GOT3 (cell line): ENCODE measurements at places on chromosomes 3 and 15.

DNA sequence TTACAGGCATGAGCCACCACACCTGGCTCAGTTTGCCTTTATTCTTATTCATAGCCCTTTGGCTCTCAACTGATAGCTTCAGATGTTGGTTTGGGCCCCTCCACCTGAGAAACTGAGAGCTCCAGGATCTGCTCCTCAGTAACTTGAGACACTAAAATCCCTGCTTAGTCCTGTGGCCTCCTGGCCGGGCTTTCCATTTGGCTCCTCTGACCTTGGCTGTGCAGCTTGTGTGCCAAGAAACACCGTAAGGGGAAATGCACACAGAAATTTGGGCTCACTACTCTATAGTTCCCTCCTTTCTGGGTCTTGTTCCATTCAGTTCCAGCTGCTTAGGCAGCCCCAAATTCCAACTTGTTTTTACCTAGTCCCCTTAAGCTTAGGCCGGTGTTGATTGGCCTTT is 24.9 kb downstream of the NIPA2 start:
- no peak for DNase-seq

DNA sequence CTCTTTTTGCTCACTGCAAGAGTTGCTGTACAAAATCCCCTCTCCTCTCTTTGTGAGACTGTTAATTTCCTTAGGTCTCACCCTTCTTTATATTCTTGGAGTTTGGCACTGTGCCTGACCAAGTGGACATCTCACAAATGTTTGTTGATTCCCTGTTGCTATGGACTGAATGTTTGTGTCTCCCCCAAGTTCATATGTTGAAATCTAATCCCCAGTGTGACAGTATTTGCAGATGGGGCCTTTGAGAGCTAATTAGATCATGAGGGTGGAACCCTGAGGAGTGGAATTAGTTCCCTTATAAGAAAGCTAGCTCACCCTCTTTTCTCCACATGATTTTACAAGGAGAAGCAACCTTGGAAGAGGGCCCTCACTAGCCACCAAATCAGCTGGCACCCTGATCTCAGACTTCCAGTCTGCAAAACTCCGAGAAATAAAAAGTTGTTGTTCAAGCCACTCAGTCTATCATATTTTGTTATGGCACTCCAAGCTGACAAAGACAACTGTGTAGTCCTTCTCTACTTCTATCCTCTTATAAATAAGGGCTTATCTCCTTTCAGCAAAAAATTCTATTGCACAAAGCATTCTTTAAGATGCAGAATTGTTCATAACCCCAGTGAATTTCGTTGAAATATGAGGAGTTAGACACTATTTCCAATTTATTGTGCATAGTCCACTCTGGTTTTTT is 65.5 kb upstream of the NPHP3 start:
- no peak for DNase-seq

GRCh38 chr3:106176734-106177133 is 307.9 kb upstream of the CBLB start:
- DNase-seq = no peak

- DNase-seq = no peak
Observed at GRCh38 chr3:169148448-169149348, 514.8 kb downstream of the MECOM start.

GRCh38 chr15:27336676-27337075 is 365.7 kb downstream of the GABRG3 start:
- DNase-seq = no peak

GRCh38 chr3:117989982-117990381 is 1044.7 kb downstream of the IGSF11 start:
- DNase-seq = no peak

GRCh38 chr3:112769286-112769978 is 77.2 kb downstream of the CD200R1L start:
- no peak for DNase-seq

- no peak for DNase-seq
Observed at GRCh38 chr3:113600418-113601182, 68.2 kb downstream of the SIDT1 start.

- DNase-seq = no peak
Observed at GRCh38 chr15:90209591-90209990, 8.5 kb downstream of the SEMA4B start.

DNA sequence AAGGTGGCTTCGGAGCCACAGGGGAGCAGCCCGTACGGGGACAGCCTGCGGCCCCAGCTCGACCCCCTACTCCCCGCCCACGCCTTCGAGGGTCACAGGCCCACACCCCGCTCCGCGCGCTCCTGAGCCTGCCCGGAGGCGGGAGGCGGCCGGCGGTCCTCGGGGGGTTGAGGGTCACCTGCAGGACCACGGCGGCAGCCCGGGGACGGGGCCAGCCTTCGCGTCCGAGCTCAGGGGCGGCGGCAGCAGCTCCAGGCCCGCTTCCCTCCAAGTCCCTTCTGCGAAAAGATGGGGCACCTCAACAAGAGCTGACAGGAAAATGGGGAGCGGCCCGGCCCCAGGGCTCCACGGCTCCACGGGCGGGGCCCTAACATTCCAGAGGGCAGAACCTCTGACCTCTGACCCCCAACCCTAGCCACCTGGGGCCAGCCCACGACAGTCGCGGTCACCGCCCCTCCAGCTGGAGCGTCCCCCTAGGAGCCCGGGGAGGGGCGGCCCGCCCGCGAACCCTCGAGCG is 428 bp downstream of the LYSMD4 start:
- DNase-seq = no peak

GRCh38 chr3:94146455-94146854 is 83.6 kb downstream of the NSUN3 start:
- DNase-seq = no peak

DNA sequence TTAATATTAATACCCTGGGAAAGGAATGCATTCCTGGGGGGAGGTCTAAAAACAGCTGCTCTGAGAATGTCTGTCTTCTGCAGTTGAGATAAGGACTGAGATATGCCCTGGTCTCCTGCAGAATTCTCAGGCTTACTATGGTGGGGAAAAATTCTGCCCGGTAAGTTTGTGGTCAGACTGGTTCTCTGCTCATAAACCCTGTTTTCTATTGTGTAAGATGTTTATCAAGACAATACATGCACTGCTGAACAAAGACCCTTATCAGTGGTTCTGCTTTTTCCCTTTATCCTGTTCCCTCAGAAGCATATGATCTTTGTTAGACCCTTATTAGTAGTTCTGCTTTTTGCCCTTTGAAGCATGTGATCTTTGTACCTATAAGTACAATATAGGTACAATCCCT is 494.6 kb downstream of the CNTN6 start:
- no peak for DNase-seq

GRCh38 chr15:67127331-67127664 is 61.9 kb downstream of the SMAD3 start:
- DNase-seq = no peak

- DNase-seq = no peak
Observed at GRCh38 chr15:48581219-48581618, 64.3 kb downstream of the FBN1 start.

- DNase-seq = no peak
Observed at GRCh38 chr15:48020166-48020565, 100.6 kb upstream of the SLC24A5 start.

GRCh38 chr3:56994391-56994790 is 66.1 kb upstream of the SPATA12 start:
- DNase-seq = no peak

DNA sequence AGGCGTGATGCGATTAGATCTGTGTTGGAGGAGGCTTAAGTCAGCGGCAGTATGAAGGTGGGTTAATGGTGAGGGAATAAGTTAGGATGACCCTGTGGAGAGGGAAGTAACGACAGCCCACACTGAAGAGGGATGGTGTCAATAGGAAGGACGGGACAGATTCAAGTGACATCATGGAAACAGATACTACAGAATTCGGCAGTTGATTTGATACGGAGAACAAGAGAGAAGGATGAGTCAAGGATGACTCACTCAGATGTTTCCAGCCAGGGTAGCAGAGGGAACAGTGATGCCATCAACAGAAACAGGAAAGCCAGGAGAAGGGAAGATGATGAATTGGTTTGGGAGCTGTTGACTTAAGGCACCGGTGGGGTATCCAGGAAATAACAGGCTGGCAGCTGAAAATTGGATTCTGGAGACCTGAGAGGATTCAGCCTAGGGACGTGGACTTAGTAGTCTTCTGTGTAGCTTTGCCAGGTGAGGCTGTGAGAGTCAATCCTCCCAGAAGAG is 38.0 kb downstream of the SHC4 start:
- DNase-seq = no peak

DNA sequence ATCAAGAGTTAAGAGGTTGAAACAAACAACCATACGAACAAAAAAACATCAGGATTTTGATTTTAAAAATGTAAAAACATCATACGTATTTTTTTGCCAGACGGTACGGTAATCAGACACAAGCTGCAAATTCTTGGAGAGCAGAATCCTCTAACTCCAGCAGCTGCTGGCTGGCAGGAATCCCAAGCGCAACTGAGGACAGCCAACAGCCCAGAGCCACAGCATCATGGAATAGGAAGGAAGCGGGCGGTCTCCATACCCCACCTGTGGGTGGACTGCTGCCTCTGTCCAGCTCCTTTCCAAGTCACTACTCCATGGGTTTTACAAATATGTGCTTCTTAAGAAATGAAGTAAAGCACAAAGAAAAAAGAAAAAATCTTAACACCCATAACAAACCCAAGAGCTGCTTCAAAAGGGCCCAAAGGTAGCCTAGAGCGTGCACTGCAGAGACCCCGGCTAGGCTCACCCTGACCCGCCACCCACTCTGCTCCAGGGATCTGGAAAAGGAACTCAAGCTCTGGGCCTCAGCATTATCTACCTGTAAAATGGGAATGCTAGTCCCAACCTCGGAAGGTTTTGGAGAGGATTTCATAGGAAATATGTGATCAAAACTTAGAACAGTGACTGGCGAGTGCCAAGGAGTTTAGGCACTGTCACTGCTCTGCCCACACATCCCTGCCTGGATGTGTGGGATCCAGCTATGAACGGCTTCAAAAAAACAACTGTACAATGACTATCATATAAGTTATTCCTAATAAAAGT is 33.4 kb downstream of the ZXDC start:
- DNase-seq = no peak

DNA sequence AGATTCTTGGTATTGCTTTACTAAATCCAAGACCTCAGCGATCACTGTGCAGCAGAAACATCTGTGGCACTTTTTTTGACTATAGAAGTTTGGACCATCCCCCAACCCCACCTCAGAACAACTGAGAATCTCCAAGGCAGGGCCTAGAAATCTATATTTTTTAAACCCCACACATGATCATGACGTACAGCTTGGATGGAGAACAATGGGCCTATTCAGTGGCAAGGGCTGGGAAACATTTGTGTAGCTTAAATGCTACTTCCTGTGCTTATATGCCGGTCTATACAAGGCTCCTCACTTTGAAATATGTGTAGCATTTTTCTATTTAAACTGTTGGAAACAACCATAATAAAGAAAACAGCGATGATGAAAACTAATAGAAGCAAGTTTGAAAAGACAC is 55.1 kb upstream of the SPRED1 start:
- no peak for DNase-seq

- no peak for DNase-seq
Observed at GRCh38 chr3:12716605-12717151, 42.4 kb downstream of the TMEM40 start.
